ENCODE measurements at places on chromosomes 13 and 19.

GRCh38 chr13:78102741-78103140 lies 184.1 kb upstream of the EDNRB start:
- DNase-seq = no peak

DNA sequence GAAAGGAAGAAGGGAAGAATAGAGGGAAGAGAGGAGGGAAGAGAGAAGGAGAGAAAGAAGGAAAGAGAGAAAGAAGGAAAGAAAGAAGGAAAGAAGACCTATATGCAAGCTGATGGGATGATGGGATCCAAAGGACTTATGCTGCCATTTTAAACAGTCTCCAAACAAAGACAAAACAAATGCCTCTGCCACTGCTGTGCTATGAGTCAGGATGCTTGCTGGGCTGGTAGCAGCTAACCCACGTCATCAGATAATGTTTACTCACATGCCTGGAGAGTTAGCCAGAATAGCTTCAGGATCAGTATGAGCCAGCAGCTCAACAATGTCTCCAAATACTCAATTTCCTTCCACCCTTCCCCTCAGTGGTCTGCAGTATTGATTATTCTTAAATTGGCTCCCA lies 12.0 kb upstream of the ZNF274 start:
- no peak for DNase-seq

DNA sequence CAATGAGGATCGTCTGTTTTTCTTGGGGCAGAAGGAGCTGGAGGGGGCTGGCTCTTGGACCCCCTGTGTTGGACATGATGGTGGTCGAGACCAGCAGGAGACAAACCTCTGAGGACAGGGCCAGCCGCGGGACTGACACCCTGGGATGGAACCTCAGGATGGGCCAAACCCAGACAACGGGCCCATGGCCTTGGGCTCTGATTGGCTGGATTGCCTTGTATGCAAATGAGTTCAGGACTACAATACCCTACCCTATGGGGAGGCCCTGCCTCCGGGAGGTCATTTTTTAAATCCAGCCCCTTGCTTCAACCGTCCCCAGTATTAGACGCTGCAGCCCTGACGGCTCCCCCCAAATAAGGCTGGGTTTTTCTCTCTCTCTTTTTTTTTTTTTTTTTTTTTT lies 22.0 kb downstream of the SLC5A5 start:
- DNase-seq = no peak

GRCh38 chr13:113935001-113935844 lies 38.7 kb downstream of the C13orf46 start:
- DNase-seq = no peak

DNA sequence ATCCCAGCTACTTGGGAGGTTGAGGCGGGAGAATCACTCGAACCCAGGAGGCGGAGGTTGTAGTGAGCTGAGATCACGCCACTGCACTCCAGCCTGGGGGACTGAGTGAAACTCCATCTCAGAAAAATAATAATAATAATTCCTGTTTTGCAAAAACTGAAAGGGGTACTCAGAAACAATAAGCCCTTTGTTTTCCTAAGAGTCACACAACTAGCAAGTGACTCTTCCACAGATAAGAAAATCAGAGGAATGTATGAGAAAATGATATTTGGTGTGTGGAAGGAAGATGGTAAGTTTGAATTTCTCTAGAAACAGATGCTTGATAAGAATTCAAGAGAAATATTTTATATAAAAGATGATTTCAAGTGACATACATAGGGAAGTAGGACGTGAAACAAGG lies 35.1 kb downstream of the SYDE1 start:
- DNase-seq = no peak

DNA sequence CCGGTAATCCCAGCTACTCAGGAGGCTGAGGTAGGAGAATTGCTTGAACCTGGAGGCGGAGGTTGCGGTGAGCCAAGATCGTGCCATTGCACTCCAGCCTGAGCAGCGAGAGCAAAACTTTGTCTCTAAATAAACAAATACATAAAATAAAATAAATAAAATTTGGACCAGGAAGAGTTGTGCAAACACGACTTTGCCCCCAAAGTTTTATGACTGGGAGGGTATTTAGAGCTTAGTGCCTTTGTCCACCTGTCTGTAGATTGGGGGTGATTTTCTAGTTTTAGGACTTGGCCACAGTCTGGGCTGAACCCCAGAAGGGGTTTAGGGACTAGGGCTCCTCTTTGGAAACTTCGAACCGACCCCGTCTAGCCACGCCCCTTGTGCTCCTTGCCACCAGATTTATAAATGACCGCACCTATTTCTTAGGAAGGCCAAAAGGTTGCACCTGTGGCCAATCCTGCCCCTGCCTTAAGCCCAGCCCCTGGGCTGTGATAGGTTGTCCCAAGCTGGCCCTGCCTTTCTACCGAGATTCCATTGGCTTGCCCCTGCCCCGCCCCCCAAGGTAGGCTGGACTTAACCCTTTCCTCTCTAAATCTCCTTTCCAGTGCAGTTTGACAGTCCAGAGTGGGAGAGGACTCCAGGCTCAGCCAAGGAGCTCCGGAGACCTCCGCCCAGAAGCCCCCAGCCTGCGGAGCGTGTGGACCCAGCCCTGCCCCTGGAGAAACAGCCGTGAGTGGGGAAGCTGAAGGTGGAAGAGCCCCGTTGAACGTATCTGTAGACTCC lies 5.3 kb downstream of the SHD start:
- no peak for DNase-seq
